Mucosa of descending colon (tissue), 3 donors: ENCODE measurements at places on chromosomes 4 and X. TPM values are rescaled to one million over a fixed set of nuclear protein-coding genes. Genes with fewer than 3 reads are reported as not detected.

Gene BBS12
- 3.3 TPM for total RNA-seq

Gene SLC25A4
- total RNA-seq = 31.9 TPM

Gene MGAT4D
- total RNA-seq = not detected

Gene AR
- 0.49 TPM for total RNA-seq

Gene PCDH18
- total RNA-seq = 5.0 TPM

Gene ETDA
- not detected for total RNA-seq

Gene ZNF185
- 2.8 TPM for total RNA-seq

Gene ZAR1
- total RNA-seq = not detected

Gene DGAT2L6
- not detected for total RNA-seq

Gene ARMCX4
- 7.9 TPM for total RNA-seq

Gene GAGE12J
- total RNA-seq = not detected

Gene GPR143
- total RNA-seq = 0.41 TPM

Gene TEX11
- 0.89 TPM for total RNA-seq

Gene TMEM31
- total RNA-seq = 0.43 TPM

Gene SERPINA7
- total RNA-seq = not detected

Gene TNMD
- 1.5 TPM for total RNA-seq

Gene STBD1
- 34.3 TPM for total RNA-seq

Gene ANXA3
- total RNA-seq = 24.4 TPM

Gene AFP
- not detected for total RNA-seq

Gene NAP1L5
- 5.8 TPM for total RNA-seq
